Stimulated activated CD8-positive, alpha-beta memory T cell treated with anti-CD3 and anti-CD28 coated beads, Interleukin-2, amount 100 ng/mL, for 1 hour (primary cell): ENCODE measurements at places on chromosomes 16 and 17.

DNA sequence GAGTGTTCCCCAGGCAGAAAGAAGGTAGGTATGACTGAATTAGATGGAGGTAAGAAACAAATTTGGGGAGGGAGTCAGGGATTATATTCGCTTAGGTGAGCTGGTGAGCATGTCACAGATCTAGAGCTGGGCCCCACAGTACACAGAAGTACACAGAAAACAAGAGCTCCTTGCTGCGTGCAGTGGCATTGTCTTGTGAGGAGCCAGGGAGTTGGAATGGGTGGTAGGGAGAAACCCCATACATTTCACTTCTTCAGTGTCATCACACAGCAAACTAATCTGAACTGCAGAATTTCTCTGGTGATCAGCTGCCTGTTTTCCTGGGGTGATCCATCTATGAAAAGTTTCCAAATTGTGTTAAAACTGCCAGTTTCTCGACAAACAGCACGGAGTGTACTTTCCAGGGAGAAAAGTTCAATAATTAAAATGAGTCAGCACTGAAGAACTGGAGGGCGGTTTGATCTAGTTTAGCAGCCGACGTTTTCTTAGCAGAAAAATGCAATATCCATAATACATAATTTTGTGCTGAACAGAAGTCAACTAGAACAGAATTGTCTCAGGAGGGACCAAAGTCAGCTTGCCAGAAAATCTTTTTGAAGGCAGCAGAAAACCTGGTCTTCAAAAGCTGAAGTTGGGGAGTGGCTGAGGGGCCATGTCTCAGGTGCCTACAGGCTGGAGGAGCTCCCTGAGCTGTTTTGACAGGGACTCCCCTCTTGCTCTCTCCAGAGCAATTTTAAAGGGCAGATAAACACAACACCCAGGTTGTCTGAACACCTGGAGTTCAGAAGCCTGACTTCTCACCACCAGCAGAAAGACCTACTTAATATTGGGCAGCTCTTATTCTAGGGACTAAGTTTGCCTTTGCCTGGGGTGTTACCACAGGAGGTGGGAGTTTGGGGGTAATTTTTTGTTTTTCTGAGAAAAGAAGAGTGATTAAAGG, 448.6 kb downstream of the CA10 start:
- no peak for DNase-seq

- DNase-seq = no peak
Measured at GRCh38 chr17:65163990-65164495, 26.9 kb downstream of the RGS9 start.

DNA sequence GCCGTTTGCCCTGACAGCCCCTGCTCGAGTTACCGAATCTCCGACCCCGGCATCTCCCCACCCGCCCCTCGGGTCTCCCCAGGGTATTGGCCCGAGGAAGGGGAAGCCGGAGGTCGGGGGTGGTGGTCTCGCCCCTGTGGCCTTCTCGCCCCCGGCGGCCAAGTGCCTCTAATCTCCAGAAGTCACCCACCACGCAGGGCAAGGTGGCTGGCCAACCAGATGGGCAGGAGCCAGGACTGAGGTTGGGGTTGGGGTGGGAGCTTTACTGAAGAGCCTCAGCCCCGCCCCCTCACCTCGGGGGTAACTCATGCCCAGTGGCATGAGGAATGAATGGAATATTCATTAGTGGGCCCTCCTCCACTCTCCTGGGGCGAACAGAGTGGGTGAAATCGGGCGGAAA, 637 bp downstream of the DHRS11 start:
- no peak for DNase-seq

DNA sequence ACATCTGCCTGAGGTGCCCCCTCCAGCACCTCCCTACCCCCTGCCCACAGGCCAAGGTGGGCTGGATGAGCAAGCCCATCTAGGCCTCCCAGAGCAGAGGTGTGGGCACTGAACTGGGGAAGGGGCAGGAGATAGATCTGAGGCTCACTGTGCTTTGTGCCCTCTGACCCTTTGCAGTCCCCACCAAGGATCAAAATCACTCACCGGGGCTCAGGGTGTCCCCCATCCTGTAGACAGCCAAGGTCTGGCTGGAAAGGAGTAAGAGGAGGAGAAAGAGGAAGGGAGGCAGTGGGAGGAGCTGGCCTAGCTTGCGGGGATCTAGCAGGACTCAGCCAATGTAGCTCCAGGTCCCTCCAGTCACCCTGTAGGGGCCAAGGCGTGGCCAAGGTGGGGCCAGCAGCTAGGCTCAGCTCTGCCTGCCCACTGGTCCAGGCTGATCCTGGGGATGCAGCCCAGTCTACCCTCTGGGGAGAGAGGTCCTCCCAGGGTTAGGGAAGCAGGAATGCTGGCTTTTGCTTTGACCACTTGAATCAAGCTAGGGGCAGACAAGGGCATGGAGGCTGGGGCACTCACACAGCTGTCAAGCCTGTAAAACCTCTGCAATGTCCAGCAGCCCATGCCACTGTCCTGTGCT, 1.8 kb downstream of the SLC12A4 start:
- DNase-seq = no peak

DNA sequence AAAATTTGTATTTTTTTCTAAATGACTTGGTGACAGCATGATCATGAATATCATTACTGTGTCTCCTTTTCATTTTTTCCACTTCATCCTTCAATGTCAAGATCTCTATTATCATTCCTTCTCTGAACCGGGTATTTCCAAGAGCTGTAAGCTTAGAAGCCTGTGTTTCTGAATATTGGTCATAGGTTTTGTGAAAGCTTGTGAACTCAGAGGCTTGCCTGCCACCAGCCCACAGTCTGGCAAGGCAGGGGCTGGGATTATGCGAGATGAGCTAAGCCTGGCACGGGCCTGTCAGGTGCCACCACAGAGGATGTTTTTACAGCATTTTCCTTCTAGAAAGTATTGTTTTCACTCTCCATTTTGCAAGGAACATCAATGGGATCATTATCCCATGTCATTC, 92.8 kb downstream of the MYH10 start:
- DNase-seq = no peak

- no peak for DNase-seq
Measured at GRCh38 chr17:28141313-28141712, 98.8 kb downstream of the NLK start.
